ENCODE measurements at places on chromosomes 12 and 14.

DNA sequence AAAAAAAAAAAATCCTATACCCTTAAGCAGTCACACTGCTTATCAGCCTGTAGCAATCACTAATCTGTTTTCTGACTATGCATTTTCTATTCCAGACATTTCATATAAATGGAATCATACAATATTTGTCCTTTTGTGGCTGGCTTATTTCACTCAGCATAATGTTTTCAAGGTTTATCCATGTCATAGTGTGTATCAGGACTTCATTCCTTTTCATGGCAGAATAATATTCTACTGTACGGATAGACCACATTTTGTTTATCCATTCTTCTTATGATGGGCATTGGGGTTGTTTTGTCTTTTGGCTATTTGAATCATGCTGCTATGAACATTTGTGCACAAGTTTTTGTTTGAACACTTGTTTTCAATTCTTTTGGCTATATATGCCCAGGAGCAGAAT is 8.6 kb upstream of the KSR2 start:
- no peak for DNase-seq

DNA sequence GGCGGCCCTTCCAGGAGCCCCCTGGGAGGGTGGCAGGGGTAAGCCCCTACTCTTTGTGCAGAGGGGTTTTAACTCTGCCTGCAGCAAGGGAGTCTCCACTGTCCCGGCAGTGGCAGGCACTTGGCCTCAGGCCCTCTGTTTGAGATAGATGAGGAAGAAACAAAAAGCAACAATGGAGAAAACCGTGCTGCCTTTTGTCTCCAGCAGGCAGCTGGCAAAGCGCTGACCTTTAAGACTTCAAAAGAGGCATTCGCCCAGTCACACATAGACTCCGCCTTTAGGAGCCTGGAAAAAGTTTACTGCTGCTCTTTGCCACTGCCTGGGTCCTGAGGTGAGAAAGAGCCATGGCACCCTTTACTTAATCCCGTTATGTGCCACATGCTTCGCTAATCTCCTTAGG is 158.2 kb upstream of the NTF3 start:
- no peak for DNase-seq

GRCh38 chr12:118188690-118189371 is 52.9 kb downstream of the PEBP1 start:
- DNase-seq: no peak

GRCh38 chr14:30287579-30288445 is 271.1 kb upstream of the G2E3 start:
- no peak for DNase-seq

GRCh38 chr12:120194226-120194533 is 335 bp downstream of the GCN1 start:
- no peak for DNase-seq

DNA sequence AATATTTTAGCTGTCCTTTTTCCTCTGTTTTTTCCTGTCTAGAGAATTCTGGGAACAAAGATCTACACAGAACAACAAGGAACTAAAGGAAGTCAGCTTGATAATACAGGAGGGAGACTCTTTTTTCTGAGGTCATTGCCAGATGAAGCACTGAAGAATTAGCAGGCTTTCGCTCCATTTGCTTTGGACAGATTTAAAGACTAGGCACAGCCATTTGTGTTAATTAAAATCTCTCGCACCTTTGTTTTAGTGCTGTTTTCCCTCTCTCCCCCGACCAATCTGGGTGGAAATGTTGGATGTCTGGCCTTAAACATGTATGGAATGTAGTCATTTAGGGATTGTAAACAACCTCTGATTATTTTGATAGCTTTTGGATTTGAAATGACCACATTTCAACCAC is 9.6 kb upstream of the GPHN start:
- DNase-seq: no peak

- no peak for DNase-seq
Measured at GRCh38 chr12:75854681-75855309, 176.8 kb downstream of the PHLDA1 start.

DNA sequence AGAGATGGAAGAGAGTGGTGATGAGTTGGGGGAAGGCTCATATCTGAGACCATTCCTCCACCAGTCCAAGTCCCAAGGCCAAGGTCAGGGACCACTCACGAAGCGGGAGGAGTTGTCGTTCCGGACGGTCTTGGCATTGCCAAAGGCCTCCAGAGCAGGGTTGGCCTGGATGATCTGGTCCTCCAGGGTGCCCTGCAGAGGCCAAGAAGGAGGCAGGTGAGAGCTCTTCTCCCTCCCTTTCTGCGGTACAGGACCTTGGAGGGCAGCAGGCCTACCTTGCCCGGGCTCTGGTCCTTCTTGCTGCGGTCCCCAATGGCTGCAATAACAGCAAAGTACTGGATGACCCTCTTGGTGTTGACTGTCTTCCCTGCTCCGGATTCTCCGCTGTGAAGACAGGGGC is 4.0 kb downstream of the MYH7 start:
- no peak for DNase-seq

DNA sequence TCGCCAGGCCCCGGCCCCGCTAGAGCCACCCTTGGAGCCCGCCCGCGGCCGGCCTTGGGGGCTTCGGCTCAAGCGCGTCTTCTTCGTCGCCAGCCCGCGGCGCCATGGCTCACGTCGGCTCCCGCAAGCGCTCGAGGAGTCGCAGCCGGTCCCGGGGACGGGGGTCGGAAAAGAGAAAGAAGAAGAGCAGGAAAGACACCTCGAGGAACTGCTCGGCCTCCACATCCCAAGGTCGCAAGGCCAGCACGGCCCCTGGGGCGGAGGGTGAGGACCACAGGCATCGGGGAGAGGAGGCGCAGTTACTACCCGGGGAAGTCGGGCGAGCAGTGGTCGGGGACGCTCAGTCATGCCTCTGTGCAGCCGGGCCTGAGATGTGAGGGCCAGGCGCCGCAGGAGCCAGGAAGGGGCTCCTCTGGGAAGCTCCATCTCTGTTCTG is 573 bp downstream of the ARL6IP4 start:
- no peak for DNase-seq

DNA sequence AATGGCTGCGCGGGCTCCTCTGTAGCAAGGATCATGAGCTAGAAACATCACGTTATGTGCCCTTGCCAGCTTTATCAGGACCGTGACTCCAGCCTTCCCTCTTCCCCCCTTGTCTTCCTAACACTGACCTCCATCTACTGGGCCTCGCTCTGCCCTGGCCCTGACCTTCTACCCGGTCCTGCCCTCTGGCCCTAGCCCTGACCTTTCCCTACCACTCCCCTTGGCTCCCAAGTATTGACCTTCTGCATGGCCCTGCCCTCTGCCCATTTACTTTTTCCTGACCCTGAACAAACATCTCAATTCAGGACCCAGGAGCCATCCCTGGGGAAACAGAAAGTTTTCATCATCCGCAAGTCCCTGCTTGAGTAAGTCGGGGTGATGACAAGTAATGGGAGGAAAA is 2.0 kb downstream of the SOAT2 start:
- no peak for DNase-seq

DNA sequence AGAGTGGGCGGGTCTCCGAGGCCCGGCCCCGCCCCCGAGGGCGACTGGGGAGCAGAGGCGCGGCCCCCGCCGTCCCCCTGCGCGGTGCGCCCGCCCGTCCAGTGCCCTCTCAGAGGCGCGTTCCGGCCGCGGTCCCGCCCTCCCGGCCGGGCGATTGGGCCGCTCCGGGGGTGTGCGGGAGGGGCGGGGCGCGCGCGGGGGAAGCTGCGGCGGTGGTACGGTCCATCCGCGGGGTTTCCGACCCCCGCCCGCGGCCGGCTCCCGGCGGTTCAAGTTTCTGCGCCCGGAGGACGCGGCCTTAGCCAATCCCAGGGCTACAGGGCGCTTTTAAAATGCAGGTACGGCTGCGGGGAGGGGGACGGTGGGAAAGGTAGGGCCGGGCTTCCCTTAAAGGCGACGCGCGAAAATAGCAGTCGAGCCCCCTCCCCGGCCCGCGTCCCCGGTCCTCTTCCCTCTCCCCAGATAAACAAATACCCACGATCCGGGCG is 315 bp upstream of the CCDC85C start:
- DNase-seq: peak; percentile 97

DNA sequence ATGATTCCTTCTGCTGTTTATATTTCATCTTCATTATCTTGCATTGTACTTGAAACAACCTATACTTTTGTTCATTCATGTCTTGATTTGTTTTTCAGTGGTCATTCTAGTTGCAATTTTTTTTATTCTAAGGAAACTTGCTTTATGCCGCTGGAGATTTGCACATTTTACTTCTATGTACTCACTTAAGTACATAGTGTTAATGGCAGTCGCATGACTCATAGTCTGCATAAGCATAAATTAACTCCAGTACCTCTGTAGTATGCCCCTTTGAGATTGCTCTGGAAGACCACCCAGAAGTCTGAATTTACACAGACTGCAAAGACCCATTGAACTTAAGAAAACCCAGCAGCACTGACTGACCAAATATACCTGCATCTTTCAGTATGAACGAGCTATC is 77.0 kb downstream of the MSRB3 start:
- no peak for DNase-seq

DNA sequence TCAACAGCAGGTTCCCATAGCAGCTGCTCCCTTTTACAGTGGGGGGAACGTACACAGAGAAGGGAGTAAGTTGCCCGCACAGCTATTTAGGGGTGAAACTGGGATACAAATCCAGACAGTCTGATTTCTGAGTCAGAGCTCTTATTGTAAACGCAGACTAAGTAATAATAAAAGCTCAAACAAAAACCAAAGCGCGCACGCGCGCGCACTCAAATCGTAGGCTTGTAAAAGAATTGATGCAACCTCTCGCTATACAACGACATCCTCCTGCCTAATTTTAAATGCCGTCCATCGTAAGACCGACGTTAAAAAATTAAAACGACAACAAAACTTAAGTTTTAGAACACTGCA is 747 bp upstream of the DACT1 start:
- DNase-seq: no peak

DNA sequence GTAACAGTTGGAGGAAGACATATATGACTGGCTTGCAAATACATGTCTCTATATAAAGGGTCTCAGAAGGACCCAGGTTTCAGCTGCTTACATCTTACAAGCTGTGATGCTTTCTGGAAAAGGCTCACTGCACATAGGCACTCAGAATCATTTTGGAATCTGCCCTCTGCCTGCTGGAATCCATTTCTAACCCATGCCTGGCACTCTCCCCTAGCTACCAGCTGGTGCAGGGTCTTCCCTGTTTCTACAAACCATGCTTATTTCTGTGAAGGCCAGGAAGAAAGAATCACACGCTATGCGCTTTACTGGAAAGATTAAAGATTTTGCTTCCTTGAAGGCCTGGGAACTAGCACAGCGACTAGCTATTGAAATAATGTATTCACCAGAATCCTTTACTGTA is 151.3 kb downstream of the DICER1 start:
- no peak for DNase-seq

- DNase-seq: no peak
Measured at GRCh38 chr14:106843951-106844483, 1317.6 kb downstream of the TMEM121 start.

- DNase-seq: peak; percentile 79
Measured at GRCh38 chr12:111598637-111599452, at the start of gene ATXN2. Gene ATXN2 (minus strand): TSS chr12:111599315. CDS start chr12:111599034, 281 bp downstream.

GRCh38 chr14:106530423-106531107 is 1004.2 kb downstream of the TMEM121 start:
- no peak for DNase-seq

GRCh38 chr14:65472189-65472588 is 59.7 kb downstream of the FUT8 start:
- DNase-seq: no peak

DNA sequence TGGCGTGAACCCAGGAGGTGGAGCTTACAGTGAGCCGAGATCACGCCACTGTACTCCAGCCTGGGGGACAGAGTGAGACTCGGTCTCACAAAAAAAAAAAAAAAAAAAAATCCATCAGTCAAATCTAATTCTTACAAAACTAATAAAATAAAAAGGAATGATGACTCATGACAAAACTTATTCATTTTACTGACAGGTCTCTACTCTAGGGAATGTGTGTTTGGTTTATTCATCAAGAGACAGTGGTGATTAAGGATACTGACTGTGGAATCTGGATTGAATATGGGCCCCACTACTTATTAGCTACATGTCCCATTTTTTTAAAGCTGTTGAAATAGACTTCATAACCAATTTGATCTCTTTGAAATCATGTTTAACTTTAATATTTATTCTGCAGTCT is 29.3 kb upstream of the GAS2L3 start:
- no peak for DNase-seq

- no peak for DNase-seq
Measured at GRCh38 chr12:77842430-77842829, 11.7 kb downstream of the NAV3 start.

GRCh38 chr14:21106176-21106497 is 5.3 kb downstream of the TMEM253 start:
- DNase-seq: no peak

- no peak for DNase-seq
Measured at GRCh38 chr12:110431957-110432587, 18.1 kb downstream of the ARPC3 start.

GRCh38 chr12:87280893-87281292 is 748.3 kb downstream of the C12orf50 start:
- DNase-seq: no peak

GRCh38 chr12:65853489-65854157 is 29.3 kb downstream of the HMGA2 start:
- DNase-seq: no peak

DNA sequence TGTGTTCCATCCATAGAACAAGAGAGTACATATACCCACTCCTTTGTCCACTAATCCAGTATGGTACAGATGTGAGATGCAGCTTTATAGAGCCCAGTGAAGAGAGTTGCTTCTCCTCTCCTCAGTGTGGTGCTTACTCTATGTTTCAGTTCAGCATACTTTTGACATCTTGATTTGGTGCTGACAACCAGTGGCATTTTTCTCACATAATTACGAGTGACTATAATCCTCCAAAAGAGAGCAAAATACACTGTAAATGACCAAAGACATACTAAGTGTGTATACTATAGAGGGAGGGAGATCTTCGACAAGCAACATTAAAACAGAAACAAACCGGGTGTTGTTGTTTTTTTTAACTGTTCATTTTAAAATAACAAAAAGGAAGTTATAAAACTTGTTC is 191.5 kb downstream of the KLHL28 start:
- DNase-seq: no peak

DNA sequence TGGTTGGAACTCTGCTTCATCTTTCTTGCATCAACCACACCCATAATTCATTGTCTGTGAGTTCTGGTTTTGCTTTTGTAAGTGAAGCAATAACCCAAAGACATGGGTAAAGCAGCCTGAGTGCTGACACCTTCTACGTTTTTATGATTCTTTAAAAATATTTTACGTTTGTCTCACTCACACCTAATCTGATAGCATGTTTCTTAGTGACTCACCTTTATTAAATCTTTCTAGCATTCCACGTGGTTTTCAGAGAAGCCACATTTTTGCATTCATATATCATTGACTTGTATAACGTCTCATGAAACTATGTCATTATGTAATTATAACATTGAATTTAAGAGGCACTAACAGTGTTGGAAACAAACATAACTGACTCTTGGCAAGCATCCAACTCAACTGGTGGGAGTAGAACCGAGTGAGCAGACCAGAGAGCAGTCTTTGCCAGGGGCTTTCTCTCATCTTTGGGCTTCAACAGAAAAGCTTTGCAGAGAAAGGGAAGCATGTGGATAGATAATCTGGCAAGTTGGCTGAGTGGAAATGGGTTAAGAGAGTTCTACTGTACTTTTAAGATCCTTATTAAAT is 118.8 kb downstream of the TPH2 start:
- peak; percentile 15 for DNase-seq

Data from NCI-H774 (cell line).